ENCODE measurements at places on chromosomes 5 and 9.

DNA sequence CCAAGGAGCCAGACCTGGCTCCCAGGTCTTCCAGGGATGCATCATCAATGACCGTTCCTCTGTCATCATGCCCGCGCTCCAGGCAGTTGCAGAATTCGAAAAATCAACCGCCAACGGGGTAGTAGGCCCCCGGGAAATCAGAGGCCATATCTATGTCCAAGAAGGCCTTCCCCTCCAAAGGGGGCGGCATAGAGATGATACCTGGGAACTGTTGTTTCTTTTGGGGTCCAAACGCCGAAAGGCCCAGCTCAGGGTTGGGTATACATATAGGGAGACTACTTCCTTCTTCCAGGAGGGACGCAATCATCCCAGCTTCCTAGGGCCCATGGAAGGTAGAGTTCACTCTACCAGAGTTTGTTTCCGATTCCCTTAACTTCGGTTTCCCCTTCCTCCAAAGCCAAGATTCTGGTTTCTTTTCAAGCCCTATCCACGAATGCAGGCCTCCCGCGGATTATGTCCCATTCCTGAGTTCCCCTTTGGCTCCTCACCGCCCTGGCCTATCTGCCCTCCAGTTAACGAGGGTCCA is 754 bp downstream of the DCAF12 start:
- DNase-seq, result no peak

GRCh38 chr9:703392-703791 is 138.1 kb upstream of the DMRT1 start:
- DNase-seq, result no peak

- no peak for DNase-seq
These were observed 16.6 kb downstream of the ARRDC3 start for GRCh38 chr5:91366551-91366950.

- no peak for DNase-seq
These were observed 52.0 kb upstream of the KLF4 start for GRCh38 chr9:107541523-107541922.
